D341Med (cell line): ENCODE measurements at places on chromosomes 11 and 22.

GRCh38 chr11:105211806-105212554, 72.4 kb upstream of the CARD18 start:
- DNase-seq = no peak

- no peak for DNase-seq
These were observed 111.8 kb downstream of the CCDC81 start for GRCh38 chr11:86486261-86487030.

GRCh38 chr11:128884703-128885338, 6.3 kb upstream of the KCNJ5 start:
- peak; percentile 52 for DNase-seq

DNA sequence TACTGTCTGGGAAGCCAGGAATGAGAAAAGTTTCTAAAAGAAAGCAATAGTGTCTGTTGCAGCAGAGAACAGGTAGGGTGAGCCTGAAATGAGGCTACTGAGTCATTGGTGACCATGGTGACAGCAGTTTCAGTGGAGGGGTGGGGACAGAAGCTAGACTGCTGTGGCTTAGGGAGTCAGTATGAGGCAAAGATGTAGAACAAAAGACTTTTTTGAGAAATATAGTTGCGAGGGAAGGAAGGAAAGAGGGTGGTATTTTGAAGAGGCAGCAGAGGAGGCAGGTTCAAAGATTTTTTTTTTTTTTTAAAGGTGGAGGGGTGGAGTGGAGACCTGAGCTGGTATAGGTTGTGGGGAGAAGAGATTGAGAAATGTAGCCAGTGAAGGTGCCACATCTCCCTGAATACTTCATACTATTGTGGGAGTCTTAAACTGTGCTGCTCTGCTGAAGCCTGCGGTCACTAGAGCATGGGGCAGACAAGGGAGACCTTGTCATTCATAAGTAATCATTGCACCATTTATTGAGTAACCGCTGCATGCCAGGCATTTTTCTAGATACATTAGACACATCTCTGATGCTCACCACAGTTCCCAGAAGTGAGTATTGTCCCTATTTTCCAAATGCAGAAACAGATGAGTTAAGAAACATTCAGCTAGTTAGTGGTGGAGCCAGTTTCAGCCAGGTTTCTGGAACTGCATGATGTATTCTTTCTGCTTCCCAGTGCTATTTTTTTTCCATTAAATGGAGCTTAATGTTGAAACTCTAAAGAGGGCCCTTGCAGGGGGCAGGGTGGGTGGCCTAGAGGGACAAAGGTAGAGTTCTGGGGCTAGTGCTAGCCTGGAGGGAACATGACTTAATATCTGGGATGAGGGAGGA, 49.9 kb downstream of the STIM1 start:
- DNase-seq = no peak

- no peak for DNase-seq
These were observed 51.2 kb upstream of the BIRC3 start for GRCh38 chr11:102266099-102266498.

- DNase-seq = peak; percentile 67
These were observed 24.7 kb downstream of the LAYN start for GRCh38 chr11:111565114-111565720.

DNA sequence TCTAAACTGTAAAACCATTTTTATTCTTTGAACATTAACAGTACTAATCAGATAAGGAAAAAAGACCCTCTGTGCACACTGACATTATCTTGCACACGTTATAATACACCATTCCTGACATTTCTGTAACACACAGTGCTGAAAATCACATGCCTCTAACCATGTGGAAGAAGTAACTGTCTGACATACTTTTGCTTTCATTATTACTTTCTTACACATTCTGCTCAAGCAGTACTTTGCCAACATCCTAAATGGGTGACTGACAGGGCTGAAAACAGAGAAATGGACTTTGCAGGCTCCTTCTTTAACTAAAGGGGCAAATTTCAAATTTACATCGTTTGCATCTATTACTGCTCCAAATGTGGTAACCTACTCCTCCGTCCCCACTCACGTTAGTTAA, 22.8 kb upstream of the TP53AIP1 start:
- DNase-seq = no peak

DNA sequence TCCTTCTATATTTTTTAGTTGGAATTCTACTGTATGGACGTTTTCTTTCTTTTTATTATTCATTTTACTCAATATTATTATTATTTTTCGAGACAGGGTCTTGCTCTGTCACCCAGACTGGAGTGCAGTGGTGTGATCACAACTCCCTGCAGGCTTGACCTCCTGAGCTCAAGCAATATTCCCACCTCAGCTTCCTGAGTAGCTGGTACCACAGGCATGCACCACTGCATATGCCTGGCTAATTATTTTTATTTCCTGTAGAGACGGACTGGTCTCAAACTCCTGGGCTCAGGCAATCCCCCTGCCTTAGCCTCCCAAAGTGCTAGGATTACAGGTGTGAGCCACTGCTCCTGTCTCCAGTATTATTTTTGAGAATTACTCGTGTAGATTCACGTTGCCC, 34.0 kb upstream of the CCDC134 start:
- no peak for DNase-seq

- no peak for DNase-seq
These were observed 98.6 kb upstream of the AKIP1 start for GRCh38 chr11:8812438-8812837.

DNA sequence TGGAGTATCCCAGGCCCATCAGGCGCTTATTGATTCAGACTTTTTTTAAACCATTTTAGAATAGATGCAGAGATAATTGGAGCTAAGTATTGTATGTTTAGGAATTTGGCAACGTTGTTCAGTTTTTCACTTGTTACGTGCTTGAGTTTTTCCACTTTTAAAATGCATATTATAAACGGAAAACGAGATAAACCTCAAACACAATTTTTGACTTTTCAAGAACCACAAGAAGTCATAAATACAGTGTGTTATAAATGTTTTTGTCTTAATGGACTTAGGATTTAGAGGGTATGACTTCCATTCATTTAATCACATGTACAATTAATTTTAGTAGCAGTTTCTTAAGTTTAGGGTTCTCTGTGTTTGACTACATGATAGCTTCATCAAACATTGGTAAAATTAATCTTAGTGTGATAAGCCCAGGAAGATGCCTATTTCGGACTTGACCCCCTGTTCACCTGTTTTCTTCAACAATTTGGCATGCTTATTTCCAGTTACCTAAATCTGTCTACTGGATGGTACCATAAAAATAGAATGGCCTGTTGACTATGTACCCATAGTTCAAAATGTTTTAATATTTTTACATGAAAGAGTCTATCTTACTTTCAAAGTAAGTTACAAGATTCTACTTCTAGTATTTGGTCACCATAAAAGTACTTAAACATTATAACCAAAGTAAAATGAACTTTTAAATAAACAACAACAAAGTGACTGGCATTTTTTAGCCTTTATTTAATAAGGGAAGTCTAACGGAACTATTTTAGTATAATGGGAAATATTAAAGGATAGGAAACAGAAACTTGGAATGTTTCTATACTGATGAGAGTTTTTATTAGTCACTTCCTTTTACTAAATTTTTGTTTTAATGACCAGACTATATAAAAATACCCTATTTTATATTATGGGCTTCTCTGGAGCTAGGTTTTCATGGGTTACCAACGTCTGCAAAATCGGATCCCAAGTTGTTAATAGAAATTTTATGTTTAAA, 1.4 kb downstream of the ZC3H12C start:
- DNase-seq = no peak

- DNase-seq = no peak
These were observed 27.2 kb downstream of the RPS6KA4 start for GRCh38 chr11:64385945-64386704.

DNA sequence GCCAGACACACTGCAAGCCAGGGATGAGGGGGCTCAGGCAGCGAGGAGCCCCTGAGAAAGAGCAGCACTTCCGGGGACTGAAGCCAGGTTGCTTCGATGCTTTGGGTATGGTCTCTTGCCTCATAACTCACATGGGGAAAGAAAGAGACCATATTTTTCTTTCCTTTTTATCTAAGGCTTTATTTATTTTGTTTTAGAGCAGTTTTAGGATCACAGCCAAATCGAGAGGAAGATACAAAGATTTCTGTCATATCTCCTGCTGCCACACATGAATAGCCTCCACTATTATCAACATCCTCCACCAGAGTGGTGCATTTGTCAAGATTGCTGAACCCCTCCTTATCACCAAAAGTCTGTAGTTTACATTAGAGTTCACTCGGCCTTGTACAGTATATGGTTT, 24.3 kb upstream of the ADSL start:
- DNase-seq = no peak

DNA sequence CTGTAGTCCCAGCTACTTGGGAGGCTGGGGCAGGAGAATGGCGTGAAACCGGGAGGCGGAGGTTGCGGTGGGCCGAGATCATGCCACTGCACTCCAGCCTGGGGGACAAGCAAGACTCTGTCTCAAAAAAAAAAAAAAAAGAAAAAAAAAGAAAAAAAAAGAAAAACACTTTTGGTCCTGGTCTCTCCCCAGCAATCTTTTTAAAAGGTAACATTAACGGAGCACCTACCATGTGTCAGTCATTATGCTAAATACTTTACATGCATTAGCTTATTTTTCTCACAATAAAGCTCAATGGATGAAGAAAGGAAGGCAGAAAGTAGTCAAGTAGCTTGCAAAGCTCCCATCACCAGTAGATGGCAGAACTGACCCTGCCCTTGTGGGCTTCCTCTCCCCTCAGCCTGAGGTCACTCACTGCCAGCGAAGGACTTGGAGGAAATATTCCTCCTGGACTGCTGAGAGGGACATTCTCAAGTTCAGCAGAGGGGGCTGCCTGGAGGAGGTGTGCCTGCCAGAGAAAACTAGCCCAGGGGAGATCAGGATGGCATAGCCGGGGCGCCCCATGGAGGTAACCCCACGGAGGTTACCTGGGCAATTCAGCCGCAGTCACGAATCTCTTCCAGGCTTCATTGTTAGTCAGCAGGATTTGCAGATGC, 15.5 kb downstream of the APOL3 start:
- DNase-seq = peak; percentile 52

DNA sequence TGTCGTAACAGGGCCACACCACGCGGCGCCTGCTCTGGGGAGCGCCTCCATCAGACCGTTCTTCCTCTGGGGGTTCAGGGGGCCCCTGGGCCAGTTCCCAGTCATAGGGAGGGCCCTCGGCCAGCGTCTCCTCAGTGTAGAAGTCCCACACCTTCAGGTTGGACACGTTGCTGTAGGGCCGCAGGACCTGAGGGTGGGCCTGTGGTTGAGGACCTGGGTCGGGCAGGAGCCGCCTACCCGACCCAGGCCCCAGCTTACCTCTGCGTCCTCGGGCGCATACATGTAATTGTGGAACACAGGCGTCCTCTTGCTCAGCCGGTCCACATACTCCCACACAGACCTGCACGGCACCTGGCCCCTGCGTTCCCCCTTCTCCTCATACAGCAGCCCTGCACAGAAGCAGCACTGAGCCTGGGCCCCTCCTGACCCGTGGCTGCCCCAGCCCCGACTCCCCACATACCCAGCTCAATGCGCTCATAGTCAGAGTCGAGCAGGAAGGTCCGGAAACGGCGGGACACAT, 20.2 kb downstream of the SBF1 start:
- no peak for DNase-seq

DNA sequence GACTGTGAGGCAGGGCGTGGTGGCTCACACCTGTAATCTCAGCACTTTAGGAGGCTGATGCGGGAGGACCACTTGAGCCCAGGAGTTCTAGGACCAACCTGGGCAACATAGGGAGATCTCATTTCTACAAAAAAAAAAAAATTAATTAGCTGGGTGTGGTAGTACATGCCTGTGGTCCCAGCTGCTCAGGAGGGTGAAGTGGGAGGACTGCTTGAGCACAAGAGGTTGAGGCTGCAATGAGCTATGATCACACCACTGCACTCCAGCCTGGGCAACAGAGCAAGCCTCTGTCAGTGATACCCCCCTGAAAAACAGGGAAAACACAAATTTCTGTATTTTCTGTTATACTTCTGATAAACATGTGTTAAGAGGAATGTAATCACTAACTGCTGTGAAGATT, 57.8 kb upstream of the ARHGAP32 start:
- no peak for DNase-seq

DNA sequence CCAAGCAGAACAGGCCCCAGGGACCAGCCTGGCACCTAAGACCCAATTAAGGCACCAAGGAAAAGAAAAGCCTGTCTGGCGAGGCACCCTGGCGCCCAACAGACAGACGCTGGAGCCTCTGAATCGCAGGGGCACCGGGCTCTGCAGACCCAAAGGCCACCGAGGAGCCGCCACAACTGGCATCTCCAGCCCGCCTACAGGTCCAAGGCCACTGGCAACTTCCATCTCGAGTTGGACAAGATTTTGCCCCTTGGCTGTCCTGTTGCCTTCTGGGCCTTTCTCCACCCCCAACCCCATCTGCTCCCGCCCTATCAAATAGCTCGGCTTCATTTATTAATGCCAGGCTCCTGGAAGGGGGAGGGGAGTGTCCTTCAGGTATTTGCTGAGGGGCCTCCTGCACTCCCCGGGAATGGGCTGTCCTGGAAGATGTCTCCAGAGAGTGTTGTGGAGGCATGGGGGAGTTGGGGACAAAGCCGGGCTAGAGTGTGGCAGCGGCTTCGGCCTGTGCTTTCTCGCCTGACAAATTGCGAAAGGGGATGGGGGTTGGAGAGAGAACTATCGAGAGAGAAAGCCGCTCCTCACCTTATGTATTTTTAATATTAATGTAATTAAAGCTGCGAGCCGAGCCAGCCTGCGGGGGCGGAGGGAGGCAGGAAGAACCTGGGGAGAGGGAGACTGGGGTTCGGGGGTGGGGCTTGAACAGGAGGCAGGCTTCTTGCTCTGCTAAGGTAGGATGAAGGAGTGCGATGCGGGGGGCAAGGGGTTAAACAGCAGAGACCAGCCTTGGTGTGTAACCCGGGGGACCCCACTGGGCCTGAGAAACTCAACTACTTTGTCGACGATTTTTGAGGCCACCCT, 2.0 kb downstream of the DSCAML1 start:
- peak; percentile 79 for DNase-seq

GRCh38 chr11:587978-588380, 11.7 kb downstream of the PHRF1 start:
- no peak for DNase-seq

GRCh38 chr11:64268893-64269539, 15.4 kb downstream of the BAD start:
- no peak for DNase-seq

DNA sequence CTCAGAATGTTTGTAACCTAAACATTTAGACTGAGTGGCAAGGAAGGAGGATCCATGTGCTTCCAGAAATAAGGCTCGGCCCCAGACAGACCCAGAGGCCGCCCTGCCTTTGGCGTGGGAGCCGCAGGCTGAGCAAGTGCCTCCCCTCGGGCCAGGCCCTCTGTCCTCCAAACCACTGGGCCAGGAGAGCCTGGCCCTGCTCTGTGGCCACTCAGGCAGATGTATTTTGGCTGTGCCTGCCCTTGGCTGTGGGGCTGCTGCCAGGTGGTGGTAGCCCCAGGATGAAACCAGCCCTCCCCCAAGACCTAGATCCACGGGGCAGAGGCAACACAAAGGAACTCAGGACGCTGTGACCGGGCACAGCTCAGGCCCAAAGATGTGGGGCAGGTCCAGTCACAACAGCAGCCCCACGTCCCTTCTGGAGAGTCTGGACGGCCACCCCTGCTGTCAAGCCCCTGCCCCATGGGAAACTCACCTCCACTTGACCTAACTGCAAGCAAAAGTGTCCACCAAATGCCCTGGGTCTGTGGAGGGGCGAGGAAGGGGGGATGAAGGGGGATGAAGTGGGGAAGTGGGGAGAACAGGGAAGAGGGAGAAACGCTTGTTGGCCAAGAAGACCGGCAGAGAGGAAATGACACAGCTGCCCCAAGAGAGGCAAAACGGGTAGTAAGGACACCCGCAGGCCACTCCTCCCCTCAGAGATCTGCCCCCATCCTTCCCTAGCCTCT, 24.0 kb downstream of the PISD start:
- DNase-seq = no peak
